SK-N-MC (cell line): ENCODE measurements at places on chromosomes 11 and 22.

DNA sequence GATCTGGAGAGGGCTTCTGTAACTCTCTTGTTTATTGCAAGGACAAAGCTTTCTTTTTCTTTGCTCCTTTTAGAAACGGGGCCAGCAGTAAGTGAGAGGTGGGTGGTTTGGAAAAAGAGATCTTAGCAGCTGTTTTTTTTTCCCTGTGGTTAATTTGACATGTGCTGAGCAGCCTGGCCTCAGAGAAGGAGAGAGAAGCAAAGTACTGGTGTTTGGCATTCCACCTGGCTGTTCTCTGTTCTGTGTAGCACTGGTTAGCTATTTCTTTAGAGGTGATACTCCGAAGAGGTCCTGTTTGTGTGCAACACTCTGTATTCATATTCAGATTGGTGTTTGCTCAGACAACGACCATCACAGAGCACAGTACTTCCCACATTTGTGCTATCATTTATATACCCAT is 80.8 kb upstream of the SORL1-AS1 start:
- no peak for DNase-seq

GRCh38 chr11:5507177-5507932 is 2.4 kb downstream of the UBQLN3 start:
- no peak for DNase-seq

- DNase-seq = no peak
These were observed 11.4 kb downstream of the AASDHPPT start for GRCh38 chr11:106088896-106089295.

DNA sequence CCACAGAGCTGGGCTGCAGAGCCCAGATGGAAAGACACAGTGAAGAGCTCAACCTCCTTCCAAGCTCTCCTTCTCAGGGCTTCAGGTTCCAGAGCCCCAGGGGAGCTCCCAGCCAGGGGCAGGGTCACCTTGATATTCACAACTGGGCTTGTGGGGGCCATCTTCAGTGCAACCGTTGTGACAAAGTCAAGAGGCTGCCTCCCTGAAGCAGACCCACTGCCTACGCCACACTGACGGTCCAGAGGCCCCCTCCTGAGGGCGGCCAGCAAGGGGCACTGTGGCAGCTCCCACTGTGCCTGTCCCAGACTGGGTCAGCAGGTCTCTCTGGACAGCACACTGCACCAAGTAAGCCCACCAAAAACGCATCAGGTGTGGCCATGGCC is 84.1 kb downstream of the DGCR2 start:
- DNase-seq = no peak

DNA sequence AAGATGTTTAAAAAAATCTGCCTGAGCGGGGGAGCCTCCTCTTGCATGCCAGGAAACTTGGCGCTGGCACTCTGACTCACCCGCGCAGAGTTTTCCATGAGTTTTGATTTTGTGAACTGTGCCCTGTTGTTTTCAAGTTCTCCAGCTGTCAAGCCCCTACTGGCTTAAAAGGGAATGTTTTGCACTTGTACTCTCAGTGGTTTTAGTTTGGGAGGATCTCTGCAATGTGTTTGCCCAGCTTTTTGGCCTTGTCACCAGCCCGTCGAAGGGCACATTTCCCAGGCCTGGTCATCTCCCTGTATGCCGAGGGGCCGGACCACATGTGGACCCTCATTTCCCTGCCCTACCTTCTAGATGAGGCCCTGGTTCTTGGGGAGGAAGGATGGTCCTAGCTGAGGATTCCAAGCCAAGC is 12.2 kb downstream of the MRGPRF start:
- DNase-seq = no peak

DNA sequence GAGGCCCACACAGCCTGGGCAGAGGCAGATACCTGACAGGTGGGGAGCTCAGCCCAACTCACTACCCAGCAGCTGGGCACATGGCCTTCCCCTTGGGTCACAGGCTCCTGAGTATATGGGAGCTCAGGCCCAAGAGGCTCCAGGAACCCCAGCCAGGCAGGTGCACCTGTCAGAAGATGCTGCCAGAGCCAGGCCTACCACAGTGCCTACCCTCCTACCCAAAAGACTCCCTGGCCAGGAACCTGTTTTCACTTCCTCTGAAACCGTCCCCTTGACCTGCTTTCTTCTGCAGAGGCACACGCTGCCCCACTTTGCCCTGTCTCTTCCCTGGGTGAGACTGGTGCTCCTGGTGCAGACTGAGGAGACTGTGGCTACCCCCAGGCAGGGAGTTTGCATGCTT is 2.9 kb downstream of the CHID1 start:
- DNase-seq = no peak
